Fibroblast of skin of right quadriceps (primary cell): ENCODE measurements at places on chromosomes 7 and 10.

DNA sequence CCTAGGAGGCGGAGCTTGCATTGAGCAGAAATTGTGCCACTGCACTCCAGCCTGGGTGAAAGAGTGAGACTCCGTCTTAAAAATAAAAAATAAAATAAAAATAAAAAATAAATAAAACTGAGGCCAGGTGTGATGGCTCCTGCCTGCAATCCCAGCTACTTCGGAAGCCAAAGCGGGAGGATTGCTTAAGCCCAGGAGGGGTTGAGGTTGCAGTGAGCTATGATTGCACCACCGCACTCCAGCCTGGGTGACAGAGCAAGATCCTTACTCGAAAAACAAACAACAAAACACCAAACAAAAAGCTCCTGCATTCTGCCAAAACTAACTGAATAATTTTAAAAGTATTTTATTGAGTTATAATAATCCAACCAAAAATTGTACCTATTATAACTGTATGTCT lies 36.2 kb downstream of the AGAP4 start:
- no peak for DNase-seq

GRCh38 chr10:110273474-110273873 lies 31.2 kb downstream of the SMNDC1 start:
- peak; percentile 81 for DNase-seq

DNA sequence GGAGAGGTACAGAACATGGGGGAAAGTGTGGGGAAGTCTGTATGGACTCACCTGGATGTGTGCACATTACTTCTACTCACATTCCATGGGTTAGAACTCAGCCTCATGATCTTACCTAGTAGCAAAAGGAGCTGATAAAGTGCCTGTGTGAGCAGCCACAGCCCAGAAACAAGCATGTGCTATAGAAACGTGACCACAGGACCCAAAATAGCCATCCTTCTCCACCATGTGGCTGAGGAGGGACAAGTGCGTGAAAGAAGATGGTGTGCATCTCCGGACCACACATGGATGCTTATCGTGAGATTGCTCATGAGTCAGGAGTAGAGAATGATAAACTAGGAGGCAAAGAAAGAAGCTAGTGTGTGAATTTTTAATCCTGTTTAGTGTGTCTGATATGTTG lies 336.4 kb upstream of the PLXDC2 start:
- DNase-seq: no peak

- DNase-seq: no peak
These were observed 31.6 kb upstream of the KCNIP2 start for GRCh38 chr10:101875068-101875688.

- DNase-seq: no peak
These were observed 21.1 kb downstream of the GATA3 start for GRCh38 chr10:8075282-8076260.

GRCh38 chr7:143978585-143978984 lies 21.5 kb upstream of the OR6B1 start:
- DNase-seq: no peak

- DNase-seq: peak; percentile 4
These were observed 80.6 kb downstream of the PRKAG2 start for GRCh38 chr7:151796091-151796870.

DNA sequence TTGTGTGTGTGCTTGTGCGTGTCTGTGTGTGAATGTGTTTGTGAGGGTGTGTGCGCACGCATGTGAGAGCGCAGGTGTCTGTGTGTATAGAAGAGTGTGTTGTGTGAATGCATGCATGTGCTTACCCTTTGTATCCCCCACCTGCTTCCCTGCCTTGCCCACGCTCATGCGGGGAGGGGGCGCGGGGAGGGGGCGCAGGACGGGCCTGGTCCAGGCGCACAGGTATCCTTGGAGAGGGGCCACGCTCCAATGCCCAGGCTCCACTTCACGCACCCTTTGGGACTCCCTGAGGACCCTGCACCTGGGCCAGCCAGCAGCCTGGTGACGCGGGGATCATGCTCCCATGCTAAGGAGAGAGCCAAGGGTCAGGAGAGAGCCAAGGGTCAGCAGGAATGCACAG lies 47.9 kb upstream of the EN2 start:
- DNase-seq: no peak
